ENCODE measurements at places on chromosomes 2 and 18.

- no peak for DNase-seq
Measured at GRCh38 chr2:38191516-38191915, 115.6 kb upstream of the CYP1B1 start.

DNA sequence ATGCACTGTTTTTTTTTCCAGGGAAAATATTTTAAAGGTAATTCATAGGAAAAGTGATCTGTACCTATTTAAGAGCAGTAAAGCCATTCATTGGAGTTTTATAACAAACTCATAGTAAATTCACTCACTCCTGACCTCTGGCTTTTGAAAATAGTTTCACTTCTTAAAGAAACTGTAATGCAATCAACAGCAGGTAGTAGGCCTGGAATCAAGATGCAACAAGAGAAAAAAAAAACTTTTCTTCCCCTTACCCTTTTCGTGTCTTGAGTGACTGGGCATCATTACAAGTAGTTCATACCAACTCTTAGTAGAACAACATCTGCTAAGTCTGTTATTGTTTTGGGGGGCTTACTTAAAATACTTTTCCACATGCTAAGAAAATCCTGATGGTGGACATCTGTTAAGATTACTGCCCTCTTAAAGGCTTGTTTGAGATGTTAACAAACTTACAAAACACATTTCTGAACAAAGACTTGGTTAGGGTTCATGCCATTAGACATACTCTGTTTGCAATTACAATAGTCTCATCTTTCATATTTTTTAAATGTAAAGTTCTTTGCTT, 164.1 kb upstream of the FOSL2 start:
- DNase-seq, result no peak

- no peak for DNase-seq
Measured at GRCh38 chr18:71760541-71760940, 783.6 kb downstream of the CBLN2 start.

- no peak for DNase-seq
Measured at GRCh38 chr2:160606341-160606740, 112.7 kb upstream of the RBMS1 start.

DNA sequence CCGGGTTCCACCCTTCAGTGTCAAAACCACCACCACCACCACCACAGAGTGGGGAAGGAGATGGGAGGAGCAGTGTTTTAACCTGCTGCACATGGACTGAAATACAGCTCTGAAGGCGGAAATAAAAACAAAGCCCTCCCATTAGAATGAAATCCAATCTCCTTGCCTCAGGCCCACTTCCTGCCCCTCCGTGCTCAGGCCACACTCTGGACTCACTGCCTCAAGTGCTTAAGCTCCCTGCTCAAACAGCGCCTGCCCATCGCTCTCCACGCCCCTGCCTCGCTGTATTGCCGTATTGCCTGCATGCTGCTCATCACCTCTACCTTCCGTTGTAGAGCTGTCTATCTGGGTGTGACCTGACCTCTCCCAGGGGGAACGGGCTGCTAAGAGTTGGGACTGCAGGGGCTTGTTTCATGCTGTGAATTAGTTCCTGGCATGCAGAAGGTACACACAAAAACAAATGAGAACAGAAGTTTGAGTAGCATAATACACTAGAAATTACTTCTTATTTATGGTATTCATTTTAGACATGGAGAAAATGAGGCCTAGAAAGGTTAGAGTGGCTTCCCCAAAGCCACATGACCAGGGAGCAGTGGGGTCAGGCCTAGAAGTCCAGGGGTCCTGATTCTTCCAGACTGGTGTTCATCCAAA, 31.6 kb upstream of the NEB start:
- DNase-seq, result no peak

- DNase-seq, result no peak
Measured at GRCh38 chr18:46469186-46469915, 187.7 kb downstream of the LOXHD1 start.

GRCh38 chr2:11711354-11711716, 35.1 kb upstream of the LPIN1 start:
- DNase-seq, result no peak

GRCh38 chr2:172285010-172285621, 142.3 kb upstream of the ITGA6 start:
- no peak for DNase-seq

- no peak for DNase-seq
Measured at GRCh38 chr2:204581946-204582345, 36.7 kb downstream of the PARD3B start.

DNA sequence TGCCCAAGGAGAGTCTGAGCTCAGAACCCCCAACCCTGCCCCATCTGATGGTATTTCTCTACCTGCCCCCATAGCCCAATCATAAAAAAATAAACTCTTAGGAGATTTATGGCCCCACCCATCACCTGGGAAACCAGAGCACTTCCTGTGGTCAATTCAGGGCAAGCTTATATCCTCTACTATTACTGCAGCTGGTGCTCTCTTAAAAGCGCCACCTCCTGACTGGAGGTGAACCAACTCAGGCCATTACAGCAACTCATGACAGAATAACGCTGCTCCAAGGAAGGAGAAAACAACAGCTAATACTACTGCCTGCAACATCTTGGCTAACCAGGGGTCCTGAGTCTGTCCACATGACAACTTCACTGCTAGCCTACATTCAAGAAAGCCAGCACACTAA, 195.7 kb downstream of the MTCL1 start:
- no peak for DNase-seq

DNA sequence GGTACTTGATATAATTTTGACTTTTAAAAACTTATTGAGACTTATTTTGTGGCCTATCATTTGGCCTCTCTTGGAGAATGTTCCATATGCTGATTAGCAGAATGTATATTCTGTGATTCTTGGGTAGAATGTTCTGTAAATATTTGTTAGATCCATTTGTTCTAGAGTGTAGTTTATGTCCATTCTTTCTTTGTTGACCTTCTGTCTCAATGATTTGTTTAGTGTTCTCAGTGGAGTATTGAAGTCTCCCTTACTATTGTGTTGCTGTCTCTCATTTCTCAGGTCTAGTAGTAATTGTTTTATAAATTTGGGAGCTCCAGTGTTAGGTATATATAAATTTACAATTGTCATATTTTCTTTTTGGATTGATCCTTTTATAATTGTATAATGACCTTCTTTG, 349.6 kb upstream of the CWC22 start:
- no peak for DNase-seq

GRCh38 chr2:151165105-151165684, 96.5 kb downstream of the RBM43 start:
- no peak for DNase-seq

DNA sequence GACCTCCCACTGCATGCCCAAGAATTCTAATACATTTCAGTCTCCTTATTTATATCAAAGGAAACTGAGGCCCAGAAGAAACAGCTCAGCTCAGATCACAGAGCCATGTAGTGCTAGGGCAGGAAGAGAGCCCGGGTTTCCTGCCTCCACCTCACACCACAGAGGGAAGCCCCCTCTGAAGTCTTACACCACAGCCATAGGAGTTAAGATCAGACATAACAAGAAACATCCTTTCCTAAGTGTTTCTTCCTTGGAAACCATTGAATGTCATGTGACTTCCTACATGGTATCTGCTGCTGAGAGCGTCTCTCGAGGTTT, 102.1 kb downstream of the MTCL1 start:
- no peak for DNase-seq

DNA sequence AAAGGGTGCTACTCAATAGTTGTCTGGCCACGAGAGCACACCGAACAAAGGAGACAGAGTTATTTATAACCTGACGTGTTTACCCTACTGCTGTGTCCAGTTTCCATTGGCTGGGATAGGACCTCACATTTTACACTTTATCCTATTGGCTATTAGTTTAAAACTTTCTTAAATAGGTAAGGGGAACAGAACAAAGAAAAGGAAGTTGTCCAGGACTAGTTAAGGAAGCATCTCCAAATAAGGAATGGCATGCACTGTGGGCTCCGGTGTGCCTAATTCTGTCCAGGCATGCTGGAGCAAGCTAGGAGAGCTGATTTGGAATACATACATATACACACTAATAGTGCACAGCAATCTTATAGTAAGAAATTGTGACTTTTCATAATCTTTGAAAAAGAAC, 72.2 kb downstream of the CAB39 start:
- DNase-seq, result no peak

DNA sequence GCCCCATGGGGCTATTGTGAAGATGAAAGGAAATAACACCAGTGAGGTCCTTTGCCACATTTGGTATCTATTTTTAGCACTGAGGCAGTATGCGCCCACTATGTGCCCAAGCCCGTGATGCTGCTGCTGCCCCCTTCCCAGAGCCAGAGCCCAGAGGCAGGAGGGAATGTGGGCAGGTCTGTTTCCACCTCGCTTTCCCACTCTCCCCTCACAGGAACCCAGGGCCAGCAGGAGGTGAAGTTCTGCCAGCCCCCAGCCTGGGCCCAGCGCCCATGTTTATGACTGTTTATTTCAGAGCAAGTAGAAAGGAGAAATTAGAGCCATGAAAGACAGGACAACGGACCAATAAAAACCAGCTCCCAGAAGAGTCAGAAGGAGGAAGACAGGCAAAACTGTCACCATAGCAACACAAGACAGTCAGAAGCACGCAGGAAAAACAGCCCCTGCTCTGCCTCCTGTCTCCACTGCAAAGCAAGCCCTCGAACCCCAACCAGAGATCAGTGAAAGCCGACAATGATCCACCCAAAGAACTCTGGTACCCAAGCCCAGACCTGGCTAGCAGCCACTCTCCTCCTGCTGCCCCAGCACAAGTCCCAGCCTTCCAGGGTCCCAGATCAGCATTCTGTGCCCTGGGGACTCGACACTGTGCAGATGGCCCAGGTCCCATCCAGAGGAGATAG, 1.4 kb downstream of the CYRIA start:
- no peak for DNase-seq

- no peak for DNase-seq
Measured at GRCh38 chr2:16738361-16739225, 73.0 kb upstream of the CYRIA start.

- DNase-seq, result no peak
Measured at GRCh38 chr2:47010176-47010575, 94.6 kb upstream of the MCFD2 start.

GRCh38 chr2:72955228-72956049, 38.1 kb downstream of the EMX1 start:
- DNase-seq, result no peak

- no peak for DNase-seq
Measured at GRCh38 chr2:184644685-184645084, 46.4 kb downstream of the ZNF804A start.

- no peak for DNase-seq
Measured at GRCh38 chr2:26471289-26471688, 6.6 kb downstream of the OTOF start.

DNA sequence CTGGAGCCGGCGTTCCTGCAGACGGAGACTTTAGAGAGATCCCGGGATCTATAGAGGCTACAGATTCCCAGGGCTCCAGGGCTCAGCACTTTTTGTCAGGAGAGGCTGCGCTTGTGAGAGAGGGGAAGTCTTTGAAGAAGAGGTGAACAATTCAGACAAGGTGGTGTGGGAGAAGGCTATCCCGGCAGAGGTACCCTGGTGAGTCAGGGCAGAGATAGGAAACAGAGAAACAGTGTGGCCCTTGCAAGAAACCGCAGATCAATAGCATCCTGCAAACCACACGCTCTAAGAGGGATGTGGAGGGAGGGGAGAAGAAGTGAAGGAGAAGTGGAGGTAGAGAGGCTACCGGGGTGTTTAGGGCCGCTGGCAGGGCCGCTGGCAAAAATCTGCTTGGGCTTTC, 160.5 kb upstream of the APCDD1 start:
- DNase-seq, result no peak

GRCh38 chr2:112640800-112641675, 4.7 kb upstream of the SLC20A1 start:
- DNase-seq, result no peak

DNA sequence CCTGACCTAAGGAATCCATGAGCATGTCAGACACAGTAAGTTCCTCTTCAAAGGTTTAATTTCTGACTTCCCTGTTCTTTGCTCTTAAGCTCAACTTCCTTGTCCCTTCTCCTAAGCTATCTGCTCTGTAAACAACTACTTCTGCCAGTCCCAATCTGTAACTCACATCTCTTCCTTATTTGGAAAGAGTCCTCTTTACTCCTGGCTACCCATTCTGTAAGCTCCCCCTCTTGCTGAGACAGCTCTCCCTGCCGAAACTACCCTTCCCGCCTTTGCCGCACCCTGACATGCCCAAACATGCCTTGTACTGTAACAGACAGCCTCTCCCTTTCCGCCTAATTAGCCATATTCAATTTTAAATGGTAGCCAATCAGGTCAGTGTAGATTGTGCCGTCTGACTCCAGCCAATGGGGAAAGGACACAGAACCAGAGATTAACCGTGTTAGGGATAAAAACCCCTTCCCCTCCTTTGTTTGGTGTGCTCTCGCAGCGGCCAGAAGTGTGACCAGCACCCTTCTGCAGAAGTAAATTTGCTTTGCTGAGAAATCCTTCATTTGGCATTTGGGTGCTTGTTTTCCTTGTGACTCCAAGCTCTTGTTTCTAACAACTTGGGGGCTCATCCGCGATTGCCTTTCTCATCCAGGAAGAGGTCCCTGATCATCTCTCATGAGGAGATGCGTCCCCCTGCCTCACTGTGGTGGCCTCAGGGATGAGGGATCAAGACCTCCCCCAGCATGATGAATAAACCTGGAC, 49.0 kb downstream of the PIAS2 start:
- no peak for DNase-seq

DNA sequence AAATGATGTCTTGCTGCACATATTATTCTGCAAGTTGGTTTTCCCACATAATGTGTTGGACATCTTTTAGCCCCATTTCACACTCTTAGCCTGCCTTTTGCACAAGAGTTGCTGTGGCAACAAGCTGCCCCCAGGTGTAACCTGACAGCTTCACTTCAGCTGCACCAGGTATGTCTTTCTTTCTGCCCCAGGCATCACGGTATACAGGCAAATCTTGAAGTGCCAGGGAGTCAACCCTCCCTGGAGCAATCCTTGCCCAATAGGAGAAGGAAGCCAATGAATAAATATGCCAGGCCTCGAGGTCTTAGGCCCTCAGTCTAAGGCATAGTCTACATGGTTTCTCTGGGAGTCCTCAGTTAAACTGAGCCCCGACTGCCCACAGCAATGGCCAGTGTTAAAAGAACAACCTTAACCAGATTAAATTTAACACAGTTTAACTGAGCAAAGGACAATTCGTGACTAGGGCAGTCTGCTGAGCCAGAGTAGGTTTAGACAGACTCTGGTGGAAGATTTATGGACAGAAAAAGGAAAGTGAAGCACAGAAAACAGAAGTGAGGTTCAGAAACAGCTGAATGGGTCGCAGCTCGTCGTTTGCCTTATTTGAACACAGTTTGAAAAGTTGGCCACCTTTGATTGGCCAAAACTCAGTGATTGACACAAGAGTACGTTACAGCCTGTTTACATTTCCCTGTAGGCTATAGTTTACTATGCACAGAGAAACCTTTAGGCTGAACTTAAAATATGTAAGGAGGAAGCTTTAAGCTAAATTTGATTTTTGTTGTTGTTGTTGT, 32.0 kb upstream of the C1QL2 start:
- no peak for DNase-seq

Data from activated CD8-positive, alpha-beta memory T cell treated with anti-CD3 and anti-CD28 coated beads for 4 hours (primary cell).